A172 (cell line): ENCODE measurements at places on chromosomes 2 and 18.

DNA sequence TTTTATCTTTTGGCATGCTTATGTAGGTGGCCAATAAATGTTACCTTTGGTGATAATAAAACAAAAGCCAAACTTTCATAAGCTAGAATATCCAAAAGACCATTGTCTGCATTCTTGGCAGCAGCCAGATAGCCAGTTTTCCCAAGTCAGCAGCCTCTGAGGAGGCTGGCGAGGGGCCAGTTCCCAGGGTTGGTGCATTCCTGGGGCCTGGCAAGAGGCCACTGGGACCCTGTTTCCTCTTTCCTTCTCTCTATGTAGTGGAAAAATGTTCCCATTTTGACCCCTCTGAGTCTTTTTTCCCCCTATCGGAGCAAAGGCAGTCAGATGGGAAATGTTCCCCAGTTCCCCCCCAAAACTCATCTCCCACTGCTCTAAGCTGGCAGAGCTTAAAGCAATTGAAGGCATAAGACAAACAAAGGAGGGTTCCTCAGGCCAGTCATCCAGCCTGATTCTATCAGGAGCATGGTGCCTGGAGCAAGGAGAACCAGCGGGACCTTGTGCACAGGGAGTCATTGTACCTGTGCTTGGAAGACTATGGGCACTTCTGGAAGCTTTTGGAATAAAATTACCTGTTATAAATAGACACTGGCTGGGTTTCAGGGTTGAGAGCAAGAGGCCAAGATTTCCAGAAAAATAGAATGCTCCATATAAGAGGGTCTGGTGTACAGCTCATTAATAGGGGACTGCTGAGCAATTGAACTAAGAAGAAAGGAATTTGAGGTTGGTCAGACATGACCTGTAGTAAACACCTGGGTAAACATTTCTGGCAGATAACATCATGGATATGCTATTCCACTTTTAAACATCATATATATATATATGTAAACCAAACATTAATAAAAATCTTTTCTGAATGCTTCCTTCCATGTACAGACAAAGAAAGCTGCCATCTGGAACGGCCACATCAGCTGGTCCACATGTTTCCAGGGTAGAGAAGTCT is 63.4 kb downstream of the NCKAP5 start:
- DNase-seq: peak; percentile 30

DNA sequence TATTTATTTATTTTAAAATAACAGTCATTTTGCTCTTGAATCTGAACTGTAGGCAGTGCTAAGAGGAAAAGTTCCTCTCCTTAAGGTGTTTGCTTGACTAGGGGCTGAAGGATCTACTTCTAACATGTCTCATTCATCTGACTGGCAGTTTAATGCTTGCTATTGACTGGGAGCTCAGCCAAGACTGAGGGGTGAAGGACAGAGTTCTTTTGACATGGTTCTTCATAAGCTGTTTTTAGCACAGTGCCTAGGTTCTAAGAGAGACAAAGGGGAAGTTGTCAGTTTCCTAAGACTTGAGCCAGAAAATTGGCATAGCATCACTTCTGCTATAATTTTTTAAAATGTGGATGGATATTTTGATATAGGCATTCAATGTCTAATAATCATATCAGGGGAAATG is 73.0 kb downstream of the COMMD1 start:
- DNase-seq: no peak

DNA sequence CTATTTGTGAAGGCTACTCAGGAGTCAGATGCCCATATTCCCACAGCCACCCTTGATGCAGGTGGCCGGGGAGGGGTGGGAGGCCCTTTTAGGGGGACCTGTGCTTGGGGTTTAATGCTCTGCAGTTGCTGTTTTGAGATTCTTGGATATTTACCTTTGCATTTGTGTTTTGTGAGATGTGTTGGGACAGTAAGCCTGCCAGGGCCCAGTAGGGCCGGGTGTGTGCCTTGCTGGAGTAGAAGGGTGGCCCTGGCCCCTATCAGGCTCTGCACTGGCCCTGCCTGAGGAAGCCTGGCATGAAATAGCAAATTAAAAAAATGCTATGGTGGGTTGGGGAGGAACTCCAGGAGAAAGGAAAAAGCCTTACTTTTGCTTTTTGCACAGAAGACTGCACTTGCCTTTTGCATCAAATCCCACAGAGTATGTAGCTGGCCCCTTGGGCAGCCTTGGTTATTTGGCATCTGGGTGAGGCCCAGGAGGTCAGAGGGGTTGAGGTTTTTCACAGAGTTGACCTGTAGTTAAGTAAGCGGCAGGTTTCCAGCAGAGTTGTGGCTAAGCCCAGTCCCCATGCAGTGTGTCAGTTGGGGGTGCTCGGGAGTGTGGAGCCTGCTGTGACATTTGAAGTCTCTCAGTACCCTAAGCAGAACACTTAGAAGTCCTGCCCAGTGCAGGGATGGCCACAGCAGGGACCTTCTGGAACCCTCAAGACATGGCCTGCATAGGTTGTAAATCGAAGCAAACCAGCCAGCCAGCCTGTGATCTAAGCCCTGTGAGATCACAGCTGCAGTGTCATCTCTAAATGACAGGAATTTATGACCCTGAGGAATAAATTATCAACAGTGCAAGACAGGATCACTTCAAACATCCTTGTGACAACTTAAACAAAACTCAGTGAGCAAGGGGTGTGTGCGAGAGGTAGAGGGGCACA is 68.8 kb downstream of the SH3RF3 start:
- no peak for DNase-seq

GRCh38 chr2:63003351-63003750 is 47.3 kb upstream of the OTX1 start:
- no peak for DNase-seq

DNA sequence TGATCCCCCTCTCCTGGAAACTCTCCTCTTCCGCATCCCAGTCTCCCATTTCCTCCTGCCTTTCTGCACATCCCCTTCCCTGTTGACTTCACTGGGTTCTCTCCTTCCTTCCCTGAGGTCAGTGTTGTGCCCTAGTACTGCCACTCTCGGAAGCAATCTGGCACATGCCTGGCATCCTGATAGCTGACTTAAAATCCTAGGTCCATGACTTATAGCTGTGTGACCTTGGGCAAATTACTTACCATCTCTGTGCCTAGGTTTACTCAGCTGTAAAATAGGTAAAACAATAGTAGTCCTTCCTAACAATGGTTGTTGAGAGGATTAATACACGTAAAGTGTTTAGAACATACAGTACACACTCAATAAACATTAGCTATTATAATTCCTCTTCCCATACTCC is 9.3 kb downstream of the EVA1A start:
- no peak for DNase-seq

GRCh38 chr2:210860276-210860675 is 303.9 kb downstream of the CPS1 start:
- no peak for DNase-seq

DNA sequence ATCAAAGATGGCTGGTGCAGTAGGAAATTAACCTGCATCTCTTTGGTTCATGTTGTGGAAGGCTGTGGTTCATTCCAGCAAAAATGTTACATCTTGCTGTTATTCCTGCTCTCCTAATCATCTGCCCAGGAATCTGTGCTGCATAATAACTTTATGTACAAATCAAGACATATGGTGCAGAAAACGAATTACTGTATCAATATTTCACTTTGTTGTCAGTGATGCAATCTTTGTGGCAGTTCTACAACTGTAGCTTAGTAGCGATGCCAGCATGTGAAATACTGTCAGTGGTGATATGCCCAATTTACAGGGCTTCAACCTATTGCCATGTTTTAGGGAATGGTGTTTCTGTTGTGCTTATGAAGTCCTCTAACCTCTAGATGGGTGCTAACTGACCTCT is 1114.7 kb downstream of the SOCS6 start:
- no peak for DNase-seq

GRCh38 chr2:70975237-70975636 is 3.2 kb upstream of the ANKRD53 start:
- no peak for DNase-seq

GRCh38 chr2:152473151-152473857 is 138.3 kb downstream of the FMNL2 start:
- no peak for DNase-seq

DNA sequence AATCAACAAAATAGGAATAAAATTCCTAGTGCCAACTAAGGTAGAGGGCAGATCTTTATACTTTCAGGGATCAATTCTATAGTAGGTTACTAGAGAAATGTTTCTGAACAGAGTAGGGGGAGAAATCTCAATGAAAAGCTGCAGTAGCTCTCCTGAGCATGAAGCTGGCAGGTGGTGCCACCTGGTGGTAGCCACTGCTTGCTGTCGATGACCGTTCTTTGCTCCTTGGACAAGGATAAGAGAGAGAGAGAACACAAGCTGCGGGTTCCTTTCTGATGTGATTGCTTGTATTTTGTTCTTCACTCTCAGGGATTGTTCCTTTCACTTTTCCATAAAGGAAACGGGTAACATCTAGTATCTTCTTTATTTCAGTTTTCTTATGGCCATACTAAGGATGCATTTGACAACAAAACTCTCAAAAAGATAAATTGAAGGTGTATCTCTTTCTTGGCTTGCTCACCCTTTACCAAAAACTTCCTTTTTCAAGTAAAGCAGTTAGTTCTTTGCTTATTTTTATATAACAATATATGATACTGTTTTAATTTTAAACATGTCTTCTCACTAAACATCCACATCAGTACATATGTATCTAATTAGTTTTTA is 18.6 kb upstream of the MRPL19 start:
- DNase-seq: peak; percentile 85

DNA sequence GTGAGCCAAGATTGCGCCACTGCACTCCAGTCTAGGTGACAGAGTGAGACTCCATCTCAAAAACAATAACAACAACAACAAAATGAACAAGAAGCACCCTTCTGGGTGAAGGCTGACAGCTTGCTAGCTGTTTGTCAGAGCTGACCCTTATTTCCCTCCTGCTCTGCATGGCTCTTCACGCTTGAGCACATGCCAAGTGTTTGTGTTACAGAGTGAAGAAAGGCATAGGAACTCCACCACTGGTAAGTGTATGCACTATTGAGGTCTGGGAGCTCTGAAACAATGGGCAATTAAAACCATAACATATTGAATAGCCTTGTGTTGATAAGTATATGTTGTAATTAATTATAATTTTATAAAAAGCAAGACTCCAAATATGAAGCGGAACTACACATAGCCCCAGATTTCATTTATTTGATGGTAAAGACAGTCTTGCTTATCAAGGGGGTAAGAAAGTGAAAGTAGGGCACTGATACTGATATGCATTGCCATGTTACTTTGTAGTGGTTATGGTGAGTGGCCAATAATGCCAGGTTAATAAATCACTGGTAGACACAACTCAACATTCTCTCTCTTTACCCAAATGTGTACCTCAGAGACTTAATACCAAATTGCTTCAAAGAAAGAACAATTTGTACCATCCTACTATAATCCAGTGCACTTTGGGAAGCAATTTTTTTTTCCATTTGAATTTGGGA is 163.4 kb downstream of the VWC2L start:
- DNase-seq: no peak

DNA sequence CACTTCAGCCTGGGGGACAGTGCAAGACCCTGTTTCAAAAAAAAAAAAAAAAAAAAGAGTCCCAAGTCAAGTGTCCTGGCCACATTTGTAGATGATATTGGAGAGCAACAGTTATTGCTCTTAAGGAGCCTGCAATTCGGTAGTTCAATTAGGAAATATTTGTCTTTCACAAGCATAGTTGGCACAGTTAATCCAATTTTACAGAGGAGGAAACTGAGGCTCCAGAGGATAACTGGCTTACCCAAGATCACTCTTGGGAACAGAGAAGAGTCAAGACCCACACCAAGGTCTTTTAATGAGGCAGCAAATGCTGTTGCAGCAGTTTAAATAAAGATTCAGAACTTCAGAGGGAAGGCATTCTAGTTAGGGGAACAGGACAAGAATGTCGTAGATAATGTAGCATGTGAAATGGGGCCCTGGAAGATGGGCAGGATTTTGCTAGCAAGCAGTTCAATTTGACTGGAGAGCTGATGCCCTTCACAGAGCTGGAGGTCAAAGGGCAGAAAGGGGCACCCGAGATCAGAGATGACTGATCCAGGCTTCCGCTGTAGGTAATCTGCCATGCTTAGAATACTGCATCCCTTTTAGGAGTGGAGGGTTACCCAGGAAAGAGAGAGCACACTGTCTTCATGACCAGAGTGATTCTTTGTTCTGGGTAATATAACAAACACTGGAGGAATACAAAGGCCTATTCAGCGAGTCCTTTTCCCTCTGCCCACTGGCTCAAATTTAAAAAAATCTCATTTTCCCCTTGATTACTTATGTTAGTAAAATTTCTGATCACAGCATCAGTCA is 3.0 kb downstream of the NPC1 start:
- no peak for DNase-seq

DNA sequence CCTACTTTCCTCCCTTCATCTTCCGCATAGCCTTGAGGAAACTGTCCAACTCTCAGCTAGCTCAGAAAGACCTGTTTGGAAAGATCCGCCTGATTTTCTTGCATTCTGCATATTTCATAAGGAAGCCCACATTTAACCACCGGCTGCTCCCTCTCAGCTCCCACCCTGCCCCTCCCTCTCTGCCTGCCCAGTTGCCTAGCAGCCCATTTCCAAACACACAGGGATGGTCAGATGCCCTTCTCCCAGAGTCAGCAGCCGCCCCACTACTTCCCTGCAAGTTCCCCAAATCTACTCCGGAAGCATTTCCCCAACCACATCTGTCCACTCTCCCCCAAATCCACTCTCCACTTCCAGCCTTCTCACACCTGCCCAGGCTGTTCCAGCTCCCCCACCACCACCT is 96.0 kb downstream of the TNS1 start:
- no peak for DNase-seq

- no peak for DNase-seq
Observed at GRCh38 chr18:41905786-41906527, 49.1 kb upstream of the PIK3C3 start.

DNA sequence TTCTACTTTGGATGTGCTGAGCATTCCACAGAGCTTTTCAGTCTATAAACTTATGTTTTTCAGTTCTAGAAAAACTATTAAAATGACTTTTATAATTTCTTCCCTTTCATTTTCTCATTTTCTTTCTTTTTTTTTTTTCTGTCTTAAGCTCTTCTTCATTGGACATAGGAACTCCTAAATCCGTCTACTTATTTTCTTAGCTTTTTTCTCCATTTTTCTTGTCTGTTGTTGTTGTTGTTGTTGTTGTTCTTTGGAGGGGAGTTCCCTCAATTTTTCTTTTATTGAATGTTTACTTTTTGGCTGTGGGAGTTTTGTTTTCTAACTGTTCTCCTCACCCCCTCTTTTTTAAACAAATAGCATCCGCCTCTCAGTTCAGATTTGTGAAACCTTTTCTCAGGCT is 7.9 kb downstream of the SOCS6 start:
- DNase-seq: no peak
